ENCODE measurements at places on chromosomes 12 and 14. TPM values are rescaled to one million over a fixed set of nuclear protein-coding genes. Genes with fewer than 3 reads are reported as not detected.

Gene OTX2
- total RNA-seq: not detected

DNA sequence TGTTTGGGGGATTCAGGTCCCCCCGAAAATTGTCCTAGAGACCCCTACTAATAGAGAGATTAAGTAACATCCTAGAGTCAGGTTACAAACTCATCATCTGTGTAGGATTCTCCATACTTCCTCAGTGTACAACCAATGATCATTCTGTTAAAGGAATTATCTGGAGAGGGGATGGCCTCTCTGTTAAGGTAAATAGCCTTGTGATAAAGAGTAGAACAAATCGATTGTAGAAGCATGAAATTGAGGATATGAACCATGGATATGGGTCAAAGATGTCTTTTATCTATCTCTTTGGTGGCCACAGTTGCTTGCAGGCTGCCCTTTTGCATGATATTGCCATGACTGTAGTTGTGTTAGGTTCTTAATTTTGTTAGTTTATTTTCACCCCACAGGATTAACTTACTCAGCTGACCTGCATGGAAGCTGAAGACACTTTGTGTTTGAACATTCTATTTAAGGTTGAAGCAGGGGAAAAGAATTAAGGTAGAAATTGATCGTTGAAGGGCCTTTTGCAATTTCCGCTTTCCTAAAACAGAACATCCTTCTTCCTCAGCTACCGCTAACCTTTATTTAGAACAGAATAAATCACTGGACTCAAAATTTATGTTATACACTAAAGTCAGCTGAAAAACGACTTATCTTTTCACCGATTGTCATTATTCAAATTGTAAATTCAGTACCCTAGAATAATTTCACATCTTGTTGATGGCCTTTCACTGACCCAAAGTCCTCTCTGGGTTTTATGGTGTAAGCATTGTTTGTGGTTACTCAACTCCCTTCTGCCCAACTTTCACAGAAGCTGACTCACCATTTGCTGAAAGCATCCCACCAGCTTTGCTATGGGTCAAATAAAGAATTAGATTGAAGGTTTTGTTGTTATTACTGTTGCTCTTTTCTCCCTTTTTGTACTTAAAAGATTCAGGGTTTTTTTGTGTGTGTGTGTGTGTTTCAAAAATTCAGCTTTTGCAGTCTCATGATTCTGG, 52.3 kb downstream of the IRAK3 start:
- H3K36me3 ChIP-seq: no peaks in the 10 kb centered on the region
- H3K4me1 ChIP-seq: no peaks in the 10 kb centered on the region
- H3K27ac ChIP-seq: no peak overlapping the region
- no peak for DNase-seq
- peaks cover 2% of the 10 kb centered on the region for H3K27me3 ChIP-seq

Gene GPR65
- 0.04 TPM for total RNA-seq

Gene KCNC2
- total RNA-seq: not detected

DNA sequence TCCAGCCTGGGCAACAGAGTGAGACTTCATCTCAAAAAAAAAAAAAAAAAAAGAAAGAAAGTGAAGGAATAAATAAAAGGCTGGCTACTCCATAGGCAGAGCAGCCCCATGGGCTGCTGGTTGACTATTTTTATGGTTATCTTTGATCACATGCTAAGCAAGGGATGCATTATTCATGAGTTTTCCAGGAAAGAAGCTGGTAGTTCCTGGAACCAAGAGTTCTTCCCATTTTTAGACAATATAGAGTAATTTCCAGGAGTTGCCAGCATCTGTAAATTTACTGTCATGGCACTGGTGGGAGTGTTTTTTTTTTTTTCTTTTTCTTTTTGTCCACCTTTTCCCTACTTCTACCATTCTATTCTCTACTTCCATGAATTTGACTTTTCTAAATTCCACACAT, 24.2 kb downstream of the FGD4 start:
- no peak overlapping the region for H3K27ac ChIP-seq
- no peak overlapping the region for H3K4me3 ChIP-seq
- no peaks in the 10 kb centered on the region for H3K4me1 ChIP-seq
- H3K36me3 ChIP-seq: no peaks in the 10 kb centered on the region

- H3K4me3 ChIP-seq: no peak overlapping the region
- no peaks in the 10 kb centered on the region for H3K4me1 ChIP-seq
- DNase-seq: no peak
These were observed 153.2 kb upstream of the BCL2L14 start for GRCh38 chr12:11917501-11917900.

Gene RNASE4
- total RNA-seq: 0.29 TPM

DNA sequence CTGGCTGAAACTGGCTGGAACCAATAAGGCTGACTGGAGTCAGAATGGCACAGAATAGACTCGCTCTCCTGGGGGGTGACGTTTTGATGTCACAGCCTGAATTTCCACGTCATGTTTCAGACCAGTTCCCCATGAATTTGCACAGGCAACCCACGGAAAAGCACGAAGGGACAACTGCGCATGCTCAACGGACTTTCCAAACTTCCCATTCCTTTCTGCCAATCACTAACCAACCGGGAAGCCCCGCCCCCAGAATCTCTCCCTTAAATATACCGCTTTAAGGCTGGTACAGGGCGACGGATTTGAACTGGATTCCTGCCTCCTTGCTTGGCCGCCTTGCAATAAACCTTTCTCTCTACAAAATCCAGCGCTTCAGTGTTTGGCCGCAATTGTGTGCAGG, 434.7 kb downstream of the APAF1 start:
- DNase-seq: peak; percentile 1
- no peaks in the 10 kb centered on the region for H3K36me3 ChIP-seq
- H3K27ac ChIP-seq: no peak overlapping the region

DNA sequence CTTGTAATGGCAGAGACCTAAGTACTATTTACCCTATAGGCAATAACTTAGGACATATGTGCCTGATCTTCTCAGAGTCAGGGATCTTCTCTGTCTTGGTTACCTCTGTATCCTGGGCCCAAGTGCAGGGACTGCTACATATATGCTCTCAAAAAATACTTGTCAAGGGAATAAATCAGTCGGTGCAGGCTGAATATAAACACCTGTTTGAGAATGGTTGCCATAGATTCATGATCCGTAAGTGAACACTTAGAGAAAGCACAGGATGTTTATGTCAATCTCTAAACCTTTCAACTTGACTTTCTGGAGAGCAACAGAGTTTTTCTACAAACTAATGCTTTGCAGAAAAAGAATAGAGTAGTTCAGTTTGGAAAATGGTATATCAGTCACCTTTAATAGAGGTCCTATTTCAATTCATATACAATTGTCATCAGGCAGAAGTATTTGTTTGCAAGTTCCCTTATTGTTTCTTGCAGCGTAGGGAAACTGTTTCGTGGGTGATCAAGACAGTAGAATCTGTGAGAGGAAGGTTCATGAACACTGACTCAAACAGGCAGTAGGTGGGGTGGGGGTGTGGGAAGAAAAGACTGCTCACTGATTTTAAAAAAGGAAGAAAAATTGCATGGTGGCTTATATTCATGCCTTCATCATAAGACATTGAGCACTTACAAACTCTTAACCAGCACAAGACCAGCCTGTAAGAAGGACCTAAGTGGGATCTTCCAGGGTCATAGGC, 6.0 kb upstream of the UBE2N start:
- H3K27ac ChIP-seq: no peak overlapping the region
- no peak for DNase-seq
- no peaks in the 10 kb centered on the region for H3K36me3 ChIP-seq
- H3K27me3 ChIP-seq: no peaks in the 10 kb centered on the region
- no peak overlapping the region for H3K4me3 ChIP-seq

- H3K36me3 ChIP-seq: no peaks in the 10 kb centered on the region
- no peak overlapping the region for H3K27ac ChIP-seq
- no peak for DNase-seq
- H3K4me3 ChIP-seq: no peak overlapping the region
- H3K4me1 ChIP-seq: no peaks in the 10 kb centered on the region
These were observed 55.2 kb downstream of the TGFB3 start for GRCh38 chr14:75926431-75927115.

- no peak overlapping the region for H3K27ac ChIP-seq
- H3K4me1 ChIP-seq: no peaks in the 10 kb centered on the region
- no peak for DNase-seq
- H3K36me3 ChIP-seq: no peaks in the 10 kb centered on the region
These were observed 751.0 kb upstream of the TMEM132C start for GRCh38 chr12:127515941-127516340.

GRCh38 chr12:56676851-56677580, 11.1 kb downstream of the PTGES3 start:
- no peak for DNase-seq
- no peak overlapping the region for H3K4me3 ChIP-seq
- H3K4me1 ChIP-seq: peaks cover 56% of the 10 kb centered on the region
- no peaks in the 10 kb centered on the region for H3K27me3 ChIP-seq
- H3K36me3 ChIP-seq: peaks cover 85% of the 10 kb centered on the region
- peak overlapping the region; percentile 3 for H3K27ac ChIP-seq

Gene GALNT8
- not detected for total RNA-seq

Gene RFX4
- not detected for total RNA-seq

Gene FLVCR2
- total RNA-seq: 1.5 TPM

- no peaks in the 10 kb centered on the region for H3K27me3 ChIP-seq
- H3K27ac ChIP-seq: no peak overlapping the region
- H3K4me1 ChIP-seq: no peaks in the 10 kb centered on the region
- DNase-seq: peak; percentile 52
- H3K36me3 ChIP-seq: no peaks in the 10 kb centered on the region
These were observed 80.3 kb downstream of the ESRRB start for GRCh38 chr14:76456200-76456599.

DNA sequence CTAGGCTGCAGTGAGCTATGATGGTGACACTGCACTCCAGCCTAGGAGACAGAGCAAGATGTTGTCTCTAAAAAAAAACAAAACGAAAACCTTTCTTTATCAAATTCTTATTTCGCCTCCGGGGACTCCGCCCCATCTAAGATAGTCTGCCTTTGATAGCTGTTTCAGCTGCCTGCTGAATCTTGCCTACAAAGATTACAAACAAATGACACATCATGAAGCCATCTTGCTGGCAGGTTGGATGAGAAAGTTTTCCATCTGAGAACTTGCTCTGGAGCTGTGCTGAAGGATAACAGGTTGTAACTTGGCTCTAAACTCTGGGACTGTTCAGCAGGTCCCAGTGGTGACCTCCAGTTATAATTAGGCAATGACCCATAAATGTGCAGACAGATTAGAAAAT, 41.8 kb upstream of the AEBP2 start:
- no peak overlapping the region for H3K27ac ChIP-seq
- peaks cover 8% of the 10 kb centered on the region for H3K27me3 ChIP-seq
- no peaks in the 10 kb centered on the region for H3K4me1 ChIP-seq
- DNase-seq: no peak
- no peaks in the 10 kb centered on the region for H3K36me3 ChIP-seq

GRCh38 chr12:119036878-119037825, 55.8 kb downstream of the SRRM4 start:
- no peaks in the 10 kb centered on the region for H3K36me3 ChIP-seq
- peak; percentile 73 for DNase-seq
- no peaks in the 10 kb centered on the region for H3K27me3 ChIP-seq
- H3K4me1 ChIP-seq: no peaks in the 10 kb centered on the region

GRCh38 chr12:116915326-116915725, 4.6 kb downstream of the FBXW8 start:
- peaks cover 44% of the 10 kb centered on the region for H3K4me1 ChIP-seq
- peaks cover 10% of the 10 kb centered on the region for H3K36me3 ChIP-seq
- DNase-seq: no peak
- no peak overlapping the region for H3K4me3 ChIP-seq
- no peak overlapping the region for H3K27ac ChIP-seq

GRCh38 chr12:3730111-3730510, 22.8 kb downstream of the CRACR2A start:
- DNase-seq: no peak
- no peak overlapping the region for H3K27ac ChIP-seq
- H3K36me3 ChIP-seq: peaks cover 11% of the 10 kb centered on the region
- H3K4me3 ChIP-seq: no peak overlapping the region
- H3K4me1 ChIP-seq: no peaks in the 10 kb centered on the region

Gene ENDOU
- not detected for total RNA-seq

Gene ASB2
- total RNA-seq: not detected

Gene SLC39A9
- total RNA-seq: 41.4 TPM

DNA sequence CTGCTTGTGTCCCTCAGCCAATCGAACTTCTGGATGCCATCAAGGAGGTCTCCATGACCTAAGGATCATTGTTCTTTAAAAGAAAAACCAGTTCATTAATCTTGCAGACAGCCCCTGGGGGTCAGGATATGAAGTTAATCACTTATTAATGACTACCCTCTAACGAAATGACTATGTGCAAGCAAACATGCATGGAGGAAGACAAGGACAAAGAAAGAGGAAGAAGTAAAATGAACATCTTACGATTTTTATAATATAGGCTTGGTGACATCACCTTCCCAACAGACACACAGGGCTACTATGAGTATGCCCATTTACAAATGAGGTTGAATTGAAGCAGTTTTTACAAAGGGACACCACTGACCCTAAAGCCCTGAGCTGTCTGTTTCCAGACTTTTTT, 111.1 kb upstream of the AMIGO2 start:
- H3K4me3 ChIP-seq: no peak overlapping the region
- no peak overlapping the region for H3K27ac ChIP-seq
- no peak for DNase-seq
- H3K27me3 ChIP-seq: no peaks in the 10 kb centered on the region
- no peaks in the 10 kb centered on the region for H3K36me3 ChIP-seq

DNA sequence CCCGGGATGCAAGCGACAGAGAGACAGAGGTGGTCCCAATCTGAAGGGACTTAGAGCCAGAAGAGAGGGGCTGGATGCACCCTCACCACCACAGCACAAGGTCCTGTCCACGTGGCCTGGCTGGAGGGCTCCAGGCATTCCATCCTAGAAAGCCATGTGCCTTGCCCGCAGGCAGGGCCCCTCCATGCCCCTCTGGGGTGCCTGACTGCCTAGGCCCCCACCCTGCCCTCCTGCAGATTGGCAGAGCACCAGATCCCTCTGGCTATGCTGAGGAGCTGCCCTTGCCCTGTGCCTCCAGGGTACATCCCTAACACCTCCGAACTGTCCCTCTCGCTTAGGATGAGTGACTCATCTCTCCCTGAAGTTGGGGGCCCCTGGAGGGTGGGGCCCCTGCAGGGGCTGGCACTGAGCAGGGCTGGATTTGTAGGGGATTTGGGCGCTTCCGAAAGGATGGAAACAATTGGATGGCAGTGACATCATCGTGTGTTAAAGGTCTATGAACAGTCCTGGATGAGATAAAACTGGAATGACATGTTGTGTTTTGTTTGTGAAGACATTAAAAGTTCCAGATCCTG, 50.9 kb downstream of the CHGA start:
- no peaks in the 10 kb centered on the region for H3K36me3 ChIP-seq

DNA sequence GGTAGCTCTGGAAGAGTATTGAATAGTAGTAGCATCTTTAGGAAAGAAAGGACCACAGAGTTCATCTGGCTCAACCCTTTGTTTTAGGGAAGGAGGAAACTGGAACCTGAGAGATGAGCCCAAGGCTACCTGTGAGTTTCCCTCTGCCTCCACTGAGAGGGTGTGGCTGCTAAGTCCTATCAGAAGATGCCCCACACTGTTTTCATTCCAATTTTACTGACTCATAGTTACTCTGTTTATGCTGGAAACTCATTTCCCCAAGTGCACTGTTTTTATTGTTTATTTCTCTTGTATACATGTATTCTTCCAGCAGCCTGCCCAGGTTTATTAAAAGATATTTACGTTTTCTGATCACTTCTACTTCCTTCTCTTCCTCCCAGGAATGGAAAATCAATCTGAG, 127.4 kb upstream of the ARHGAP5 start:
- peaks cover 8% of the 10 kb centered on the region for H3K4me1 ChIP-seq
- no peak for DNase-seq
- H3K4me3 ChIP-seq: no peak overlapping the region
- H3K36me3 ChIP-seq: no peaks in the 10 kb centered on the region

All from K562 (cell line).